Stimulated activated CD8-positive, alpha-beta memory T cell treated with anti-CD3 and anti-CD28 coated beads, Interleukin-15, amount 100 ng/mL, for 4 hours (primary cell): ENCODE measurements at places on chromosomes 6 and 20.

- no peak for DNase-seq
These were observed 102.8 kb downstream of the NRSN1 start for GRCh38 chr6:24228681-24229255.

GRCh38 chr20:38591474-38592410 lies 9.9 kb upstream of the ARHGAP40 start:
- no peak for DNase-seq

GRCh38 chr6:44742201-44742600 lies 354.7 kb downstream of the CDC5L start:
- DNase-seq, result no peak

DNA sequence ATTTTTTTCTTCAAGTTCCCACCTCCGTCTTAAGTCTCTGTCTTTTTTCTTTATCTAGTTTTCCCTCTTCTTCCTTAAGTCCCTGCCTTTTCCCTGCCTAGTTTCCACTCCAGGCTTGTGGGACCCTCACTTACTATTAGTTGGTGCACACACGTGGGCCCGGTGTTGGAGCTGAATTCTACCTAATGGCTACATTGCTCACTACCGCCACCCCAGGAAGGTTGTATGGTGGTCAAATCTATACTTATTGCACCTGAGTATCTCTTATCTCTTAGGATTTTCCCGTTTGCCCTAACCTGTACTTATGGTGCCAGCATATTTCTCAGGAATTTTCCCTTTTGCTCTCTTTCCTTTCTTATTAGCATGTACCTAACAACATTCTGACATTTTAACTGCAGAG lies 692.8 kb downstream of the EPM2A start:
- no peak for DNase-seq

DNA sequence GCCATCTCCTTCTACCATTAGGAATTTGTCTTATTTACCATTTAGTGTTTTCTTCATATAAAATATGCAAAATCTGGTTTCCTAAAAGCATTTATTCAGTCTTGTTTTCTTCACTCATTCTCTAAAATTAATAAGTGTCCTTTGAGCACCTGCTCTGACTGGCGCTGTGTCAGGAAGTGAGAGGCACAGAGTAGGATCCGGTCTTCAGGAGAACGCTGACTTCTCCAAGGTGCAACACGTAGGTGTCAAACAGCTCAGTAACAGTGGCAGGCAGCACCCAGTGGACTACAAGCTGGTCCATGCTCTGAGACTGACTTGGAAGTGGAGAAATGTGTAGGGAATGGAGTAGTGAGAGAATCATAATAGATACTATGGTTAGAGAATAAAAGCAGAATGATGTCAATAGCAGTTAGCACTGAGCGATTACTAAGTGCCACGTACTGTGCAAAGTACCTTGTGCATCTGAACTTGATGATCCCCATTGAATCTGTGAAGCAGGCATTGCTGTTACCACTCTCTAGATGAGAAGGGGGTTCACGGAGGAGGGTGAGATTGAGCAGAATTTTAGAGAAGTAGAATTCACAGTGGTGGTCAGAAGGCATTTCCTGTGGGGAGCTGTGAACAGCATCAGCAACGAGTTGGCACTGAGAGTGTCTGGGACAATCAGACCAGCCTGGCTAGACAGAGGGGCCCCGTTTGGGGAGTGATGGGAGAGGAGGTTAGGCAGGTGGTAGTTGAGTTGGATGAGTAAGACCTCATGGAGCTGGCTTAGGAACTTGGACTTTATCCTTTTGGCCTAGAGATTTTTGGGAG lies 569.8 kb downstream of the QKI start:
- no peak for DNase-seq

GRCh38 chr6:129189266-129189665 lies 306.3 kb downstream of the LAMA2 start:
- no peak for DNase-seq

DNA sequence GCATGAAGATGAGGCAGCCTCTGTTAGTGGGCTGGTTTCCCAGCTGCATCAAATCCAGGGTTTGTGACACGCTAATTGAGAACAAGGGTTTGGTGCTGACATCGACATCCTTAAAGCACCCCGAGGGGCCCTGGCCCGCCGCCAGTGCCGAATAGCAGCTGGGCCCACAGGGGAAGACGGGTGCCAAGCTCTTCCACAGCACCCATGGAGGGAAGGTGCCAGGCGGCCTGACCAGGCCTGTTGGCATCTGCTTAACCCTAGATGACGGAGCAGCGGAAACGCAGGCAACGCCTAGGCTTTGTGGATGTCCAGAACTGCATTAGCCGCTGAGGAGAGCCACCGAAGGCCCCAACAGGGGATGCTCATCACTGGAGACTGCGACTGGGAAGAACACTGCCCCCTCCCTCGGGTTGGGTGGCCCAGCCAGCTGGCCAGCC lies 16.0 kb downstream of the UQCC2 start:
- DNase-seq, result no peak

GRCh38 chr6:83847179-83847578 lies 6.0 kb upstream of the RIPPLY2 start:
- no peak for DNase-seq

- no peak for DNase-seq
These were observed 145.9 kb downstream of the IMPG1 start for GRCh38 chr6:75926293-75927168.
